Cortex of kidney (tissue), 1 donor: ENCODE measurements at places on chromosomes 2 and 18.

DNA sequence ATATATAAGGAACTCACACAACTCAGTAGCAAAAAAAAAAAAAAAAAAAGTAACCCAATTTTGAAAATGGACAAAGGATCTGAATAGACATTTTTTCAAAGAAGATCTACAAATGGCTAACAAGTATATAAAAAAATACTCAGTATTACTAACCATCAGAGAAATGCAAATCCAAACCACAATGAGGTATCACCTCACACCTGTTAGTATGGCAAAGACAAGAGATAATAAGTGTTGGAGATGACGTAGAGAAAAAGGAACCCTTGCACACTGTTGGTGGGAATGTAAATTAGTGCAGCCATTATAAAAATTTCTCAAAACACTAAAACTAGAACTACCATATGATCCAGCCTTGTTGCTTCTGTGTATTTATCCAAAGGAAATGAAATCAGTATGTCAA, 5.8 kb upstream of the CNDP1 start:
- no peak for DNase-seq

- DNase-seq = no peak
These were observed 317.4 kb downstream of the SLC4A3 start for GRCh38 chr2:219944866-219945265.

DNA sequence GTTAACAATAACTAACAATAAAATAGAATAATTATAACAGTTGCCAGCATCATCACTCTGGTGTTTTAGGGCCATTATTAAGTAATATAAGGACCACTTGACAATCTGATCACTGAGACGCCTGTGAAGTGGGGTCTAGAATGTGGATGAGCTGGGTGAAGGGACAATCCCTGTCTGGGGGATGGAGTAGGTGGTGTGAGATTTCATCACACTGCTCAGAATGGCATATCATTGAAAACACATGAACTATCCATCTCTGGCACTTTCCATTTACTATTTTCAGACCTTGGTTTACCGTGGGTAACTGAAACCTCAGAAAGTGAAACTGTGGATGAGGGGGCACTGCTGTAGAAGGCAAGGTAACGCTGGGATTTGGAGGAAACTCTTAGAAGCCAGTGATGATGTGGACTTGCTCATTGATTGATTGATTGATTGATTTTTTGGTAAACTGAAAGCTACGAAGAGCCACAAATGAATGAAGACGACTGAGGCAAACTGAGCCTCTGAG, 204.4 kb upstream of the TWIST2 start:
- no peak for DNase-seq

- no peak for DNase-seq
These were observed 8.1 kb downstream of the METTL21A start for GRCh38 chr2:207617011-207617671.

DNA sequence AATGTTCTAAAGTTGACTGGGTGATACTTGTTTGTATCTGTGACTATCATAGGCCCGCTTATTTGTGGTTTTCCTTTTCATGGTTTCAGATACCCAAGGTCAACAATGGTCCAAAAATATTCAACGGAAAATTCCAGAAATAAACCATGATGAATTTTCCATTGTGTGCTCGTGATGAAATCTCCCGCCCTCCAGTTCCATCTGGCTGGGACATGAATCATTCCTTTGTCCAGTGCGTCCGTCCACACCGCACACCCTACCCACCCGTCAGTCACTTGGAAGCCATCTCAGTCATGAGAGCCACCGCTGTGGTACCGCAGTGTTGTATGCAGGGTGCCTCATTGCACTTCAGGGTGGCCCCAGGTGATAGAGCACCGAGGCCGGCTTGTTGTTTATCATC, 268.2 kb upstream of the PXDN start:
- DNase-seq = no peak

GRCh38 chr18:78418379-78418778, 561.2 kb upstream of the SALL3 start:
- DNase-seq = no peak

GRCh38 chr2:50084086-50084843, 930.0 kb upstream of the FSHR start:
- DNase-seq = no peak

DNA sequence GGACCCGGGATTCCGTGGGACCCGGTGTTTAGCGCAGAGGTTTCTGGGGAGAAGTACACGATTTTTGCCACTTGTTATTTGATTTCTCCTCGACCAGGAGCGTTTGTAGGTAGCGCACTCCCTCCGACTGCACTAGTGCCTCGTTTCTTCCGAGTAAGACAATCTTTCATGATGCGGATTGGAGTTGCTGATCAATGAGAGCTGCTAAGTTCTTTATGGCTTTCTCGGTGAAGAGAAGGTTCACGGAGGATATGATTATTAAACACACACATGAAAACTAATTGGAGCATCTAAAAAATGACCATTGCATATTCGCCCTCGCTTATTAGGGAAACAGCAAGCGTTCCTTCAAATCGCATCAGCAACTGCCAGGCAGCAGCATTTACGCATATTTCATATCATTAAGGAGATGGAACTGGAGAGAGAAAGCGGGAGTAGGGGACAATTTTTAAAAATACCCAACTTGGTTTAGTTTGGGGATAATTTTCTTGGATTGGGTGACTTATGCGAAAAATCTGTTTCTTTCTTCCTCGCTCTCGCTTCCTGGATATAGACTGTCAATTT, 616 bp downstream of the EML6 start:
- DNase-seq = no peak

DNA sequence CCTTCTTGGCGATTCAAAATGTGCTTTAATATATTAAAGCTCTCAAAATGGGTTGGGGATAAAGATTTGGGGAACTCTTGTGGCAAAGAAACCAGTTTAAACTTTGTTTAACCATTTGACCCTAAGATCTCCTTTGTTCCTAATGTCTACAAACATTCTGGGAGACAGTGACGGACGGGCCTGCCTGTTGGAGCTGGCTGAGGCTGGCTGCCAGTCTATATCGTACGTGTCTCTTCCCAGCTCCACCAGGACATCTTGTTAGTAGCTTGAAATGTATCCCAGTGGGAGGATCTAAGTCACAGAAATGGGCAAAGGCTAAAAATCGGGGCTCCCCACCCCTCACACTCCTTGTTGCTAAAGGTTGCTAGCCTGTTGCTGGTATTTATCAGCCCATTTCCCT, 30.7 kb downstream of the ZNF532 start:
- no peak for DNase-seq
